IMR-90 (cell line): ENCODE measurements at places on chromosomes 3 and 15. TPM values are rescaled to one million over a fixed set of nuclear protein-coding genes. Genes with fewer than 3 reads are reported as not detected.

GRCh38 chr15:91146728-91147127 is 46.7 kb downstream of the SV2B start:
- no peaks in the 10 kb centered on the region for H3K27me3 ChIP-seq
- no peaks in the 10 kb centered on the region for H3K36me3 ChIP-seq
- no peak overlapping the region for H3K27ac ChIP-seq
- no peaks in the 10 kb centered on the region for H3K4me1 ChIP-seq

DNA sequence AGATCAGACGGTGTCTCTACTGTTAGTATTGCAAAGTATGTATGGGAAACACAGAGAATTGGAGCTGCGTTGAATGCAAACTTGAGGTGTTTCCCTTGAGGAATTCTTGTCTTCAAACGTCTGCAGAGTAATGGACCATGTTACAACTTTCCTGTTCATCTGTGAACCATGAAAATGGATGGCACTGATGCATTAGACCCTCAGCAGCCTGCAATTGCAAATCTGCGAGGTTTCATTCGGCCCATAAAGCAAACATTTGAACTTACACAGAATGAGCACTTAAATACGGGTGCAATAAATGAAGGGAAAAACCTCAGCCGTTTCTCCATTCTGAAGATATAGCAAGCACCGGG is 49.7 kb downstream of the LRRN1 start:
- H3K27me3 ChIP-seq, result no peaks in the 10 kb centered on the region
- no peaks in the 10 kb centered on the region for H3K4me1 ChIP-seq
- H3K36me3 ChIP-seq, result no peaks in the 10 kb centered on the region

DNA sequence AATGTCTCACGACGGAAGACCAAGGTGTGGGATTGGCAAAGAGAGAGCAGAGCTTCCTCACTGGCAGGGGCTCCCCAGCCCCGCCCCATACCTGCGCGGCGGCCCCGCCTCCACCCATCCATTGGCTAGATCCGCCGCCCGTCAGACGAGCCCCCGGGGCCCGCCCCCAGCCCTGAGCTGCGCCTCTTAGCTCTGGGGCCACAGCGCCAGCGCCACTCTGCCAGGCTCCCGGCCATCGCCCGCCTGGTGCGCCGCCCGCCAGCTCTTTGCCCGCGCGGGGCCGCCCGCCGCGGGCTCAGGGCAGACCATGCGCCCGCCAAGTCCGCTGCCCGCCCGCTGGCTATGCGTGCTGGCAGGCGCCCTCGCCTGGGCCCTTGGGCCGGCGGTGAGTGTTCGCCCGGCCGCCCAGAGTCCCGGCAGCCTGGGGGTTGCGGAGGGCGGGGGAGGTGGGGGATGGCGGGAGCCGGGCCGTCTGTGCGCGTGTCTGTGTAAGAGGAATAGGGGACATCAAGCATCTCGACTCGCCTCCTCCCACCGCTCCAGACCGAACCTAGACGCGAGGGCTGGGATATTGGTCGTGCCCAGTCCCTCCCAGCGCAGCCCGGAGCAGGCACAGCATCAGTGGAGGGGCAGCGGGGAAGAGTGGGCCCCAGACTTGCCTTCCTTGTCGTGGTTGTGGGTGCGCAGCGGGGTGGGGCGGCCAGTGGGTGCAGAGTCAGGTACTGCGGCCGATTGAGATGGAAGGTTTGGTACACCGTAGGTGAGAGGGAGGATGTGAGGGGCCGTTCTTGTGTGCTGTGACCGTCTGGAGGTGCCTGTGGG is at the start of gene VIPR1:
Gene VIPR1, plus strand, starts transcription at position 215 of the 822 bp plus-strand sequence. Its CDS starts 93 bp downstream, at position 308.
- no peaks in the 10 kb centered on the region for H3K4me1 ChIP-seq
- H3K27ac ChIP-seq, result no peak within 1 kb of the TSS

- H3K27me3 ChIP-seq, result peaks cover 2% of the 10 kb centered on the region
- no peaks in the 10 kb centered on the region for H3K4me1 ChIP-seq
- H3K36me3 ChIP-seq, result no peaks in the 10 kb centered on the region
- no peak for DNase-seq
Measured at GRCh38 chr3:50559702-50560101, 7.8 kb downstream of the C3orf18 start.

DNA sequence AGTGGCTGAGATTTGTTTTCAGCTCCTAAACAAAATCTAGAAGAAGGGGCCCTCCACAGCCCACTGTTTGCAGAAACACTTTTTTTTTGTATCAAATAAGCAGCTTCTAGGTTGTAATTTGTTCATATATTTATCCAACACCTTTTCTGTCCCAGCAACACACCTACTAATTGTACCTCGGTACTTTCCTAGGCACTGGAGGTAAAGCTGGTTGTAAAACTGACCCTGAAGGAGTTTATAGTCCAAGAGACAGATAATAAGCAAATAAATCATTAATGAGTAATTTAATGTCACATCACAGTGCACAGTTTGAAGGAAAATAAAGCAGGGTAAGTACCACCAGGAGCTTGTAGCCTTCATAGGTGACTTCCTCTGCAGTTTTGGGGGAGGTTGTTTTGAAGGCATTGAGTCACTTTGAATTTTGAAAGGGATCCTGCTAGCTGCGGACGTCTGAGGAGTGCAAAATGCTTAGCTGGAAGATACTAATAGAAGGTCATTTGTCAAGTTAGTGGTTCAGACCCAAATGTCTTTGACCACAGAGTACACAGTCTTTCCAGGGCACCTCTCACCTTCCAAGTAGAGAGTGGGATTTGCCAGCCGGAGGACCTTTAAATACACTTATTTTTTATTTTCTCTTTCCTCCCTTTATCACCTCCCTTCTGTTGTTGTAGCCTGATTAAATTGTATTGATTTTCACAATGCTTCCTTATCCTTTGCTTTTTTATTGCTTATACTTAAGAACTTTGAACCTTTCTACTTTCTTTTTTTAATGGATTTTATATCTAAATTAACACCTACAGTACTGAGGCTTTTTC is 53.8 kb downstream of the CMSS1 start:
- H3K4me3 ChIP-seq, result no peak overlapping the region
- peaks cover 16% of the 10 kb centered on the region for H3K36me3 ChIP-seq
- no peaks in the 10 kb centered on the region for H3K27me3 ChIP-seq
- H3K27ac ChIP-seq, result 0 out of 2 replicates have a peak overlapping the region, but pooled peaks have one; percentile 3
- H3K4me1 ChIP-seq, result peaks cover 21% of the 10 kb centered on the region

- no peaks in the 10 kb centered on the region for H3K27me3 ChIP-seq
- H3K36me3 ChIP-seq, result no peaks in the 10 kb centered on the region
- no peak overlapping the region for H3K4me3 ChIP-seq
Measured at GRCh38 chr15:86623236-86623635, 543.6 kb downstream of the AGBL1 start.

- DNase-seq, result peak; percentile 72
- H3K27me3 ChIP-seq, result no peaks in the 10 kb centered on the region
- 0 out of 2 replicates have a peak, but pooled peaks cover 2% of the 10 kb centered on the region for H3K4me1 ChIP-seq
- no peaks in the 10 kb centered on the region for H3K36me3 ChIP-seq
Measured at GRCh38 chr3:170780955-170781354, 89.0 kb downstream of the RPL22L1 start.

DNA sequence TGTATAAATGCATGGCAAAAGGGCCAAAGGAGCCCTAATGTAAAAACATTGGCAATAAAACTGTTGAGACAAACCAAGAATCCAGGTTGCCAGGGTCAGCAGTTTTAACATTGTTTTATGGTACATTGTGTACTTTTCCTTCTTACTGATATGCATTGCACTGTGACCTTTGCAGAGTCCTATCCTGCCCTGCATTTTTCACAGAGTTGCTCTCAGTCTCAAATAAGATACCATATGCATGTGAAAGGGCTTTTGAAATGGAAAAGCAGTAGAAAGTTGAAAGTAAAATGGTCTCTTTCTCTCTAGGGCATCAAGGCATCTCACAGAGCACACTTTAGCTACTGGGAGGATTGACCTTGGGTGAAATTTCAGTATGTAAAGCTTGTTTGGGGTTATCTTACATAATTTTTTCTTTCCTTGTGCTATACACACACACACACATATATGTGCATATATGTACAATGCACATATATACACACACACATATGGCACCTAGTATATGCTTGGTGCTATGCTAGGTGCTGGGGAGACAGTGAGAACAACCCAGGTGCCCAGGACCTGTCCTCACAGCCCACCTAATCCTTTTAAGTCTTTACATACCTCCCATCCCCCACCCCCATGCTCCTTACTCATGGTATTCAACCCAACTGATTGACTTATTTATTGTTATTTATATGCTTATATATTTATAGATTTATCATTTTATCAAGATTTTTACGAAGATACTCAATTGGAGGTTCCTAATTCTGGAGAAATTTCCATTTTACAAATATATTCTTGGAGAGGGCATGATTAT is 1.2 kb upstream of the PPP2R3A start:
- peaks cover 6% of the 10 kb centered on the region for H3K4me1 ChIP-seq
- H3K4me3 ChIP-seq, result no peak overlapping the region
- no peak overlapping the region for H3K27ac ChIP-seq
- H3K36me3 ChIP-seq, result no peaks in the 10 kb centered on the region

DNA sequence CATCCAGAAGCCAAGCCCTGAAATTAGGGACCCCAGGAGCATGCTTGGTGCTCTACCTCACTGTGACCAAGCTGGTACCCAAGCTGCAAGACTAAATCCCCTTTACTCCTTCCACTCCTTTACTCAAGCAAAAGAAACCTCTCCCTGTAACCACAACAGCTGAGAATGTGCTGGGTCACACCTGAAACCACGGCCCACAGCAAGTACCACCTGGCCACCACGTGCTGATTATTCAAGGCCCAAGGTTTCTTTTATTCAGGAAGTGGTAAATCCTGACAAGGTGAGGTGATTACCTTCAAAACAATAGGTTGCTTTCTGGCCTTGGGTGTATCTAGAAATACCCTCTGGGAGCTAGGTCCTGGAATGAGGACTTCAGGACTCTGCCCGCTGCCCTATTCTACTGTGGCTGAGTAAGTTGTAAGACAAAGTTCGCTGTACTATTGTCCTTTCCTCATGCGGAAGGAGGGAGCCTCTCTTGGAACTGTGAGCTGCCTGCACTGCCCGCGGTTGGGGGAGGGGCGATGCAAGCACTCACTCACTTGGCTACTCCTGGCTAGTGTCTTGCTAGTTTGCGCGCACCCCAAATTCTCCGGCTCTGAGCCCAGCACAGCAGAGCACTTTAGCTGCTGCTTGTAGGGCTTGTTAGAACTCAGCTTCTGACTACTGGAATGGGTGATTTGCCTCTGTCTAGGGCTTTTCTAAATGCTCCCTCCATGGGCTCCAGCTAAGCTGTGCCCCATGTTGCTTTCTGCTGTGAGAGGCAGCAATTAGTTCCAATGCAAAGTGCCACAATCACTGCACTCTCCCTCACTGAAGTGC is 487.1 kb upstream of the CNTN3 start:
- no peaks in the 10 kb centered on the region for H3K4me1 ChIP-seq
- no peak for DNase-seq

DNA sequence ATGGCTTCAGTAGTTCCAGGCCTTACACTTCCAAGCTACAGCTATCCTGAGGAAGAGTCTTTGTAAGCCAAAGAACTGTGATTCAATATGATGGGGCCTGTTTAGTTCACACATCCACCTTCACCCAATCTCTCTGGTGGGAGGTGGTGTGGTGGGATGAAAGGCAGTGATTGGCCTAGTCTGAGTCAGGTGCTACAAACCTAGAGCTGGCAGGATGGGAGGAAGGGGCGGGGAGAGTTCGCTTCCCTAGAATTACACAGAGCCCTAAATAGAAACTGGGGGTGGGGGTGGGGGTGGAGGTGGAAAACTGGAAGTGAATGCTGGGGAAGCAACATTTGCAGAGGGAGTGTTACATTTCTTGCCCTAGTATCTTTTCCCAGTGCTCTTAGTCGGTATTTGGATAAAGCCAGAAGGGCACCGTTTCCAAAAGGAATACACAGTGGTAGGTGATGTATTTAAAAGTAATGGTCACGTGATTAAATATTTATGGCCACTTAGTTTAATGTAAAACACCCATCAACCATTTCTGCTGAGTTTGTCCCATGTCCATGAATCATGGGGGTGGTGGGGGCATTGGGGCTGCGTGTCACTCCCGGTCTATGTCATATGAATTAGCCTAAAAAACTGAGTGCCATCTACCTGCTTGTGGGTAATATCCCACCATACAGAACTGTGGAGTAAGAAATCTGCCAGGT is 247.6 kb upstream of the PROK2 start:
- H3K27ac ChIP-seq, result no peak overlapping the region
- H3K36me3 ChIP-seq, result no peaks in the 10 kb centered on the region
- DNase-seq, result no peak
- peaks cover 2% of the 10 kb centered on the region; the same call in 1 of the 2 replicates for H3K27me3 ChIP-seq

The KY gene
- total RNA-seq, result under 0.01 TPM in 2 replicates

The PRTG gene
- total RNA-seq, result 1.4 and 1.7 TPM in 2 replicates

The MIX23 gene
- 10.0 and 65.8 TPM in 2 replicates for total RNA-seq

The FAM3D gene
- not detected in 2 replicates for total RNA-seq

The ARL13B gene
- total RNA-seq, result 2.7 and 6.7 TPM in 2 replicates
